ENCODE measurements at places on chromosomes 3 and 15.

- peak; percentile 85 for DNase-seq
Measured at GRCh38 chr3:46935989-46936558, 40.5 kb downstream of the CCDC12 start.

- no peak for DNase-seq
Measured at GRCh38 chr3:122475316-122475715, 39.4 kb downstream of the KPNA1 start.

DNA sequence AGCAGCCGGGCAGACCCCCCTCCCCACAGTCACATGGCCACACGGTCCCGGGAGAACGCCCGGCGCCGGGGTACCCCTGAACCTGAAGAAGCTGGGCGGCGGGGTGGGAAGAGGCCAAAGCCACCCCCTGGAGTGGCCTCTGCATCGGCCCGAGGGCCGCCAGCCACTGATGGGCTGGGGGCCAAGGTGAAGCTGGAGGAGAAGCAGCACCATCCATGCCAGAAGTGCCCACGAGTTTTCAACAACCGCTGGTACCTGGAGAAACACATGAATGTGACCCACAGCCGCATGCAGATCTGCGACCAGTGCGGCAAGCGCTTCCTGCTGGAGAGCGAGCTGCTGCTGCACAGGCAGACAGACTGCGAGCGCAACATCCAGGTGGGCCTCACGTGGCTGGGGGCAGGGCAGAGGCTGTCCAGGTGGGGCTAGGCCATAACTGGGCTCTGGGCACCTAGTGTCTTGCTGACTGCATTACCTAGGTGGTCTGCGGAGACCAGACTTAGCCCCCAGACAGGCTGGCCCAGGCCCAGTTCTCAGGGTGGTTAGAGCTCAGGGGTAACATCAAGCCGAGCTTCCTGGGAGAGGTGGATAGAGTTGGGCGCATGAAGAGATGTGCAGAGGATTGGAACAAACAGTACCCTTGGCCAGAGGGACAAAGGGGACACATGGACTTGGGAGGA, 6.1 kb downstream of the ZBTB47 start:
- DNase-seq: no peak

DNA sequence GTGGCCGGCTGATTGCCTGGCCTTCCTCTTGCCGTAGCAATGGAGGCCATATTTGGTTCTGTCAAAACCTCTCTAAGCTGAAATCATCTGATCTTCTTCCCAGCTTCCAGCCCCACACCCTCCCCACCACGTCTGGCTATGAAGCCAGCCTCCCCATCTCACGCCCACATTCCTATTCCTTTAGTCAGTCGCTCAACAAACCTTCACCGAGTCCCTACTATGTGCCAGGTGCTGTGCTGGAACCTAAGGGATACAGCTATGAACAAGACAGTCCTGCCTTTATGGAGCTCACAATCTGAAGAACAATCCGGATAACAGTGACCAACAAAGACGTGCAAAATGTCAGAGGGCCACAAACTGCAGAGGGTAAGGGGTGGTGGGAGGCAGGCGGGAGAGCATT, 31.9 kb upstream of the SMAD6 start:
- no peak for DNase-seq

DNA sequence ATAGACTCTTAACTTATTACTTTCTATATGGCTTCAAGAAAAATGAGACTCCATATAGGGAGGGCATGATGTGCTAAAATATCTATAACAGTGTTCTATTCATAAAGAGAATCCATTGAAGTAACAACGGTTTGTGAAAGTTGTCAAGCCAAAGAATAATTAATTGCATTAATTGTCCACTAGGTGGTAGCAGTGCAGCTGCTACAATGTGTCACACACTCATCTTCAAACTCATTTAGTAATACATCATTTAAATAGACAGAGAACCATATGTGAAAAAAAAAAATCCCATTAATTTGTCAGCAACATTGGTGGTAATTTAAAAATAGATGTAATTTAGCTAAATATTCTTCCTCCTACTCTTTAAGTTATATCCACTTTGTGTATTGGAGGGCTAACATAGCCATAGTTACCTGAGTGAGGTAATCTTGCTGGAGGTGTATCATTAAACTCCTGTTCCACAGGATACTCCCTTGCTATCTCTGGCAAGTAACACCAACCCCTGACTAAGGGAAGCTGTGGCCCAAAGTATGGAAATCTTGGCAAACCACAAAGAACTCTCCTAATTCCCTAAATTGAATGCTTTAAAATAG, 3.7 kb upstream of the CPA3 start:
- peak; percentile 73 for DNase-seq

GRCh38 chr3:50666837-50667236, 7.9 kb upstream of the DOCK3 start:
- no peak for DNase-seq

GRCh38 chr3:160302806-160303205, 77.6 kb downstream of the C3orf80 start:
- no peak for DNase-seq
